ENCODE measurements at places on chromosomes 3 and 15.

DNA sequence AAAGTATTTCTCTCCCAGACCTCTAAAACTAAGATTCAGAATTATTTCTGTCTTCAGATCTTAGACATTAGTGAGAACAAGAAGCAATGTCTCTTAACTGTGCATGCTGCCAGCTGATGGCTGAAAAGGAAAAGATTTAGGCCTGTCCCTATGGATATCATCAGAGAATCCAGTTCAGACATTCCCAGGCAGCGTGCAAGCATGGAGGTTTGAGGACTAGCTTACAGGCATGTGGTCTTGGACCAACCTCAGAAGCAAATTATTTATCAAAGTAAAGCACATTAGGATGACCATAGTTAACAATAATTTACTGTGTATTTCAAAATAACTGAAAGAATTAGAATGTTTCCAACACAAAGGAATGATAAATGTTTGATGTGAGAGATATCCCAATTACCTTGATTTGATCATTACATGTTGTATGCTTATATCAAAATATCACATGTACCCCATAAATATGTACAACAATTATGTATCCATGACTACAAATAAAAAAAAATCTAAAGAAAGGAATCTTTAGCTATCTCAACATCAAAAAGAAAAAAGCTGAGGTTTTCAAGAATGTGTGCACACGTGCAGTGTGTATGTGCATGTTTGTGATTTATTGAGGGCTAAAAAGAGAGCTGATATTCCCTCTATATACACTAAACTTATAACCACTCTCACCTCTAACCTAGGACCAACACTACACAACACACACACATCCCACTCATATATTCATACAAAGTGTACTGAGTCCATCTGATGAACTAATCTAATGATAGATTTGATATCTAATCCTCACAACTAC, 108.9 kb upstream of the THBS1 start:
- no peak for DNase-seq

GRCh38 chr3:185353823-185354614, 8.9 kb upstream of the MAP3K13 start:
- DNase-seq, result peak; percentile 69

GRCh38 chr3:100088735-100089368, 25.4 kb downstream of the FILIP1L start:
- no peak for DNase-seq

DNA sequence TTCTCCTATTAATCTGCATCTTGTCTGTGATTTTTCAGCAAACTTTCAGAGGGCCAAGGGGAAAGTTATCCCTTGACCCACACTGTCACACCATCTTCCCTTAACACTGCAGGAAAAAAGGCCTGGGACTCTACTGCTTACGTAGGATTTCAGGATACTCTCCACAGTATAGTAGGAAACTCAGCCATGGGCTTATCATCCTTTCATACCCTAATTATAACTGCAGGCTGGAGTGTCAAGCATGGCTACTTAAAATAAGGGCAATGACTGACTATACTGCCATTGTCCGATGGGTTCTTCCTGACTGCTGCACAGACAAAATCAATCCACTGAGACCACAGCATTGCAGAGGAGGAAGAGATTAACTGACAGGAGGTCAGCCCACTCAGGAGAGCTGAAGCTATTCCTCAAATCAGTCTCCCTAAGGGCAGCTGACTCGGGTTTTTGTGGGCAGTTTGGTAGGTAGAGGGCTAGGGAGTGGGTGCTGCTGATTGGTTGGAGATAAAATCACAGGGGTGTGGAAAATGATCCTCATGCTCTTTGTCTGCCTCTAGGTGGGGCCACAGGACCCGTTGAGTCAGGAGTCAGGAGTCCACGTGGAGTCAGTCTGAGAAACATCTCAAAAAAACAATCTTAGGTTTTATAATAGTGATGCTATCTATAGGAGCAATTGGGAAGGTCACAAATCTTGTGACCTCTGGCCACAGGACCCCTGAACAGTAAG, 118.2 kb upstream of the STRIT1 start:
- no peak for DNase-seq

DNA sequence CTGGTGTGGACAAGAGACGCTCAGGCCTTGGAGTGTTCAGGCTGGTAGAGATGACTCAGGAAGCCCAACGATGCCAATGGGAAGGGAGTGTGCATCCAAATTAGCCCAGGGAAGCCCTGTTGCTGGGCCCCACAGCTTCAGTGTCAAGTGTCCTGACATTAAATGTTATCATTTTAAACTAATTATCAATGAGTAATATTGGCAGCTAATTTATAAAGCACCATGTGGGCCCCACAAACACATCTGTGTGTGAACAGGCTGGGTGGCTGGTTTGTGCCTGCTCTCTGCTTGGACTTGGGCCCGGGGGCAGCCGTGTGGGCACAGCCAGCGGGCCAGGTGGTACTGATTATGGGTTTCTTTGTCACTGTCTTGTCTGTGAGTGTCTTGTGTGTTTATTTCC, 15.0 kb downstream of the FBLN2 start:
- DNase-seq, result no peak

DNA sequence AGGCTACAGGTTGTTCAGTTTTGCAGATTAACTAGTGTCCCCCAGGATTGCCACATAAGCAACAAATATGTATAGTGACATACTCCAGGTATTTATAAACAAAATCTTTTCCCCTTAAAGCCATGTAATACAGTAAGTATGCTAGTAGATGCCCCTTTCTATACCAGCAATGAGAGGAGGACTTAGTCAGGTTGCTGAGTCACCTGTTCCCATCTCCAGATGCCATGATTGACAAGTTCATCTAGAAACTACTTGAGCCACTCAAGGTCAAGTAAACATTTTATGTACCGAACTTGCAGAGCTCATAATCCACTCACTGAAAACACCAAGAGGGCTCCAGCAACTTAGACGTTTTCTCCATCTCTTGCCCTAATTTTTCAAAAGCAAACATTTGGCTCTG, 18.2 kb downstream of the SLC9A9 start:
- no peak for DNase-seq

- DNase-seq, result no peak
These were observed 21.0 kb downstream of the TMEM158 start for GRCh38 chr3:45205126-45205525.

GRCh38 chr15:45731343-45731742, 96.5 kb downstream of the SQOR start:
- DNase-seq, result no peak

DNA sequence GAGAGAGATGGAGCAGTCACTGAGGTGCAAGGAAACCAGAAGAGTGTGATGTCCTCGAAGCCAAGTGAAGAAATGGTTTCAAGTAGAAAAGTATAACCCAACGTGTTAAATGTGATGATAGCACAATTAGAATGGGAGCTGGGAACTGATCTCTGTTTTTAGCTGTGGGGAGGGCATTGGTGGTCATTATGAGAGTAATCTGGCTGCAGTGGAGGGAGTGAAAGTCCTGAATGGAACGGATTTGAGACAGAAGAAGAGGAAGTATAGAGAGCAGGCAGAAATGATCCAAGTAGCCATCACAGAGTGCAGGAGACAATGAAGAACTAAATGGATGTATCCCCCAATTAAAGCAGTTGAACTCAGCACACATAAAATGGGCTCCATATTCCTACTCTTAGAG, 235.3 kb downstream of the IGSF11 start:
- DNase-seq, result no peak

DNA sequence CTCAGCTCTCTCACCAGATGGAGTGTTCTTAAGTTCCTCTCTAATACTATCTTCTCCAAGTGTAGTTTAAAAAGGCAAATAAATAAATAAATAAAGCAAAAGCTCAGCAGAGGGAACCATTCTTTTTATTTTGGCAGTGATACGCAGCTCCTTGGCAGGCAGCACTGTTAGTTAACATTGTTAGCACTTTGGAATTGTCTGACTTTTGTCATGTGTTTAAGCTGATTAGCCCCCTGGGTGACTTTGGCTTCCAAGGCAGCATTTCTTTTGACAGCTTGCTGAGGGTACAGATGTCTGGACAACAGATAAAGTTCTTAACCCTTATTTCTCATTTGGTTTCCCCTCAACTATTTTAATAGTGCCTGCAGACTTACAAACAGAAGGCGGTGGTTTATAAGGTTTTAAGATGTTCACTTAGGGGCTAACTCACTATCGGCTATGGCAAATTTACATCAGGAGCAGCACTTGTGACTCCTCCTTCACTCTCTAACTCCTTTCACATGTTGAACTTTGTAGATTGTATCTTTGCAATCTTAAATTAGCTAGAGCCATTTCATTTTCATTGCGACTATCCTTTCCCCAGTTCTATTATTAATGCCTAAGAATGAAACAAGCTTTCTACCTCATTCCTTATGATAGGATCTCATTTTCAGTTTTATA, 213.4 kb downstream of the ZBBX start:
- no peak for DNase-seq

DNA sequence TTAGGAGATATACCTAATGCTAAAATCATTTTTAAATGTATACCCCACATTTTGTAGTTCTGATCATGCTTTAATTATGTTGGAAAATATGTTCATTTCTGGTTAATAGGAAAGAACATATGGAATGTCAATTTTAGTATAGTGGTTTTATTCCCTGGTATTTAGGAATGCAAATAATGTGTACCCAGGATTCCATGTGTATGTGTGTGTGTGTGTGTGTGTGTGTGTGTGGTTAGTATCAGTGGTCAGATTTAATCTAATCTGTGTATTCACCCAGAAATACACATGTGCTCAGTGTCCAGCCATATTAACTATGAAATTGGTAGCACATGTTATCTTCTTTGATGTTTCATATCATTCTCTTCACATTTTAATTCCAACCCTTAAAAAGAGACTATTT, 233.5 kb upstream of the DCBLD2 start:
- DNase-seq, result no peak

DNA sequence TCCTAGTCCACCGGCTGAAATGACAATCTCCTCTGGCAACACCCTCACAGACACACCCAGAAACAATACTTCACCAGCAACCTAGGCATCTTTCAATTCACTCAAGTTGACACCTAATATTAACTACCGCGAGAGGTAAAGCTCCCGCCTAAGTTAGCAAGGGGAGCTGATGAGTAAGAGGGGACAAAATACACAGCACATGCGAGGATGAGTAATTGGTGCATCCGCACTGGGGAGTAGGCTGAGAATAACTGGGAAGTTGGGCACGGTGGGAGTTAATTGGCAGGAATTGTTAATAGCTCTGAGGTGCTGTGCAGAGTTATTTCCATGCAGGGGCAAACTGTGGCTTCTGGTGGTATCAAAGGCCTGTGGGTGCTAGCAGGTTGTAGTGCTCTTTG, 14.5 kb upstream of the PLD1 start:
- DNase-seq, result no peak

- no peak for DNase-seq
These were observed 654.1 kb downstream of the IGSF11 start for GRCh38 chr3:118380576-118380975.

GRCh38 chr3:33057320-33058298, 39.3 kb downstream of the GLB1 start:
- no peak for DNase-seq

- DNase-seq, result no peak
These were observed 76.0 kb upstream of the GSK3B start for GRCh38 chr3:120170223-120170622.

- no peak for DNase-seq
These were observed 13.2 kb upstream of the SLC6A6 start for GRCh38 chr3:14389166-14389606.

GRCh38 chr3:141875893-141876380, 506 bp upstream of the ATP1B3 start:
- no peak for DNase-seq

GRCh38 chr15:87416591-87417257, 839.8 kb downstream of the NTRK3 start:
- no peak for DNase-seq

- no peak for DNase-seq
These were observed 34.3 kb upstream of the RFTN1 start for GRCh38 chr3:16547561-16548357.

DNA sequence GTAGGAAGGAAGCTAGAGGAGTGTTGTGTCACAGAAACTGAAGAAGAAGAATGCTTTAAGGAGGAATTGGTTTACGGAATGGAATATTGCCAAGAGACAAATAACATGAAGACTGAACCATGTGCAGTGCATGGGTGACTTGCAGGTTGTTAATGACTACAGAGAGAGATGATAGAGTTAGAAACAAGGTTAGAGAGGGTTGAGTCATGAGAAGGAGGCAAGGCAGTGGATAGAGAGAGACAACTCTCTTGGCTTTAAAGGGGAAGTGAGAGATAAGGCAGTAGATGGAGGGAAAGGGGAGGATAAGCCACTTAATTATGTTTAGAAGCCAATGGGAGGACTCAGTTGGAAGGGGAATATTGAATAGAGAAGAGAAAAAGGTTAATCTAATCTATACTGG, 119.3 kb upstream of the CCNL1 start:
- no peak for DNase-seq

- no peak for DNase-seq
These were observed 213.3 kb downstream of the SLC9A9 start for GRCh38 chr3:143634991-143635390.

- no peak for DNase-seq
These were observed 479.0 kb downstream of the GABRG3 start for GRCh38 chr15:27449941-27450340.

DNA sequence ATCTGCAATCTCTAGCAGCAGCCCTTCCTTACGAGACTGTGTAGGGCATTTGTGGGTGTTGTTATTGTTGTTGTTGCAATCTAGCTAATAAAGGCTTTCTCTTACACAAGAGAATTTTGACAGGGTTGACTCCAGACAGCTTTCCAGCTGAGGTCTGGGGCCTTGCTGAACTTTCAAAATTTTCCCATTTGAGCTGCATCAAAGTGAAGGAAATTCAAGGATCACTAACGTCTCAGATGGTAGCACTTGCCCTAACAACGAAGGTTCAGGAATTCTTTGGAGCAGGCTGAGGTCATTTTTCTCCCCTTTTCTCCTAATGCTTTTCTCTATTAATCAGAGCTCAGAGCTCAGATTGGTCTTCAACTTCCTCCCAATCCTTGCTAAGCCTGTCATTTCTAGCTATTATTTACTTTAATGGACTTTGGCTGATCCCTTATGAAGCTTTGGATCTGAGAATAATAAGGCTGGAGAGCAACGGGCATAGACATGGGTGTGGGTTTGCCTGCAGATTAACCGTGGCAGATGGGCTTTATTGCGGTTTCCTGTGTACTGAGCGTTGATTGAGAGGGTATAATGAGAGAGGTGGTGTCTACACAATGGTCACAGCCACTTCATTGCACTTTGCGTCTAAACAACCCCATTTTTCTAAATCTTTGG, 614.0 kb upstream of the AGTR1 start:
- DNase-seq, result no peak

GRCh38 chr3:84292128-84292527, 666.7 kb upstream of the CADM2 start:
- DNase-seq, result no peak

DNA sequence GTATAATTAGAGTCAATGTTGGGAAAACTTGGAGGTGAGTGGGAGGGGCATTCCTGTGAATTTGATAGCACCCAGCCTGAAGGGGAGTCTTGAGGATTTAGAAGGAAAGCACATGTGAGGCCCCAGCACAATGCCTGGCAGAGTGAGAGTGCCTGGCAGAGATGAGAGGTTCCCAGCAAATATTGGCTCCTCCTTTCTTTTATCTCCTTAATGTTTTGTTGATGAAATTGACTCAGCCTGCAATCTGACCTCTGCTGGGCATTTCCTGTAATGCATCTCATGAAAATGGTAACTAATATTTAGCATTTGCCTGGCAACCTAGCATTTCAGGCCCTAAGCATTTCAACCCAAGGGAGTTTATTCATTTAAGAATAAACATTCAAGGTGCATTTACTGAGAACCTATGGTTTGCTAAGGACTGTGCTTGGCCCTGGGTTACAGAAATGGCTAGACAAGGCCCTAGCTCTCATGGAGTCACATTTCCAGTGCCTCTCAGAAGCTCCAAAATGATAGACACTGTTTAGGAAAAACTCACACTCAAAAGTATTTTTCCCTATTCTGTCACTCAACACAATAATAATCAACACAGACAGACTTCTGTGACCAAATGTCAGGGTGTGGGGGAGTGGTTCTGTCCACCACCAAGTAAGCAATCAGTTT, 19.0 kb downstream of the PDHB start:
- DNase-seq, result peak; percentile 77

All from hematopoietic multipotent progenitor cell treated with erythropoietin and hydrocortisone succinate and interleukin-3 and kit ligand, for 15 days (in vitro differentiated cells).